ENCODE measurements at places on chromosomes 5 and 9. TPM values are rescaled to one million over a fixed set of nuclear protein-coding genes. Genes with fewer than 3 reads are reported as not detected.
A peak's percentile ranks its signal among the peaks of the same experiment; 100 is the strongest.

Gene CA9
- total RNA-seq: 0.98 TPM

Gene BARHL1
- total RNA-seq: not detected

Gene NMUR2
- total RNA-seq: not detected

Gene CDC20B
- total RNA-seq: not detected

Gene CRAT
- total RNA-seq: 59.9 TPM

Gene DMRT3
- not detected for total RNA-seq

Gene LEAP2
- 4.2 TPM for total RNA-seq

Gene NUTM2G
- not detected for total RNA-seq

Gene CTNND2
- 1.7 TPM for total RNA-seq

Gene SAXO1
- not detected for total RNA-seq

Gene COL23A1
- 3.7 TPM for total RNA-seq

Gene TRPM3
- 0.25 TPM for total RNA-seq

Gene ACOT12
- not detected for total RNA-seq

Gene LHX6
- total RNA-seq: 8.1 TPM

Gene PAPPA
- total RNA-seq: 4.4 TPM

Gene LCN6
- total RNA-seq: 17.9 TPM

Gene FCN1
- total RNA-seq: 1.7 TPM

Gene PCDHA4
- 2.0 TPM for total RNA-seq

DNA sequence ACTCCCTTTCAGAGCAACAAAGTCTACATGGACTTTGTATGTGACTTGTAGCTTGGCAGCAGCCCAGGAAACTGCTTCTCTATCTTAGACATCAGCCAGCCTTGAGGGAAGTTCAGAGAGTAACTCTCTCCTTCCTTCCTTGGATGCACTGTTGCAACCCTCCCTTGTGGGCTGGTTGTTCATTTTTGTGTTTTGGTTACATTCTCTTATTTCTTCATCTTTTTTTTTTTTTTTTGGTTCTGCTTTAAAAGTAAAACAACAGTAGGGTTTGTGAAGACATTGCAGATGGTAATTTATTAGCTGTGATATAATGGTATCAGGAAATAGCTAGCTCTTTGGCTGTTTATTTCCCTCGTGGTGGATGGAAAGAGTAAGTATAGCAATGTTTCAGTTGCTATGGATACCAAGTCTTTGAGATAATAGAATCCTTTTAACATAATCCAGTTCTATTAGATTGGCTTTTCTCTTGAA is 97.9 kb upstream of the MAMDC2 start:
- DNase-seq: no peak

GRCh38 chr5:128596071-128596470 is 58.0 kb upstream of the FBN2 start:
- no peak for DNase-seq

- DNase-seq: no peak
Measured at GRCh38 chr5:128424646-128425045, 113.4 kb downstream of the FBN2 start.

DNA sequence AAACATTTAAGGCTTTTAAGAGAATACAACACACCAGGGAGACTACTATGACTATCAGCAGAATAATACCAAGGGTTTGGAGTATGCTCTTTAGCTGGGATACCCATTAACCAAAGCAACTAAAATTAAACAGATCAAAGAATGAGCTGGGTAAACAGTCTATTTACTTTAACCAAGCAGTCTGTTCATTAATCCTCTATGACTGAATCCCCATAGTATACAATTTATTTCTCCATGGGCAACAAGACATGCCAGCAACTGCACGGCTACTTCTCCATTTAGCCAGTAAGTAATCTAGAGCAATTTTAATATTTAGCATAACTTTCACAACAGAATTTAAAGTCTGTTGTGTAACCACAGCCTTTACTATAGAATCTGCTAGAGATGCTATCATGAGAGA is 77.6 kb downstream of the CDO1 start:
- DNase-seq: no peak

- no peak for DNase-seq
Measured at GRCh38 chr5:124373883-124374282, 372.6 kb downstream of the ZNF608 start.

- DNase-seq: no peak
Measured at GRCh38 chr5:36369219-36369690, 67.6 kb upstream of the RANBP3L start.

DNA sequence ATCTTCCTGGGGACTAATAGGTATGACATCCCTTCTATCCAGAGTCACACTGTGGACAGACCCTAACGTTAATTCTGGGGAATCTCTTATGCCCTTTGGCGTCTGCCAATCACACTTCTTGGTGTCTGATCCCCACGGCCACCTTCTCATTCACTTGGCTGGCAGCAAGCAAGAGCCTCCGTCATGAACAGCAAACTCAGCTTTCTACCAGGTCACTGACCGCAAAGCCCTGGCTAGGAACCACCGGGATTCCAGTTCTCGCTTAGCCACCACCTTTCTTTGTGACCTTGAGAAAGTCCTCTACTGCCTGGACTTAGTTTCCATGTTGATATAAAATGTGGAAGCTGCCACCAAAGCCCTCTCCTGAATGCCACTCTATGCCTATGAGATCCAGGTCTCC is 67.7 kb upstream of the FCN1 start:
- DNase-seq: no peak

DNA sequence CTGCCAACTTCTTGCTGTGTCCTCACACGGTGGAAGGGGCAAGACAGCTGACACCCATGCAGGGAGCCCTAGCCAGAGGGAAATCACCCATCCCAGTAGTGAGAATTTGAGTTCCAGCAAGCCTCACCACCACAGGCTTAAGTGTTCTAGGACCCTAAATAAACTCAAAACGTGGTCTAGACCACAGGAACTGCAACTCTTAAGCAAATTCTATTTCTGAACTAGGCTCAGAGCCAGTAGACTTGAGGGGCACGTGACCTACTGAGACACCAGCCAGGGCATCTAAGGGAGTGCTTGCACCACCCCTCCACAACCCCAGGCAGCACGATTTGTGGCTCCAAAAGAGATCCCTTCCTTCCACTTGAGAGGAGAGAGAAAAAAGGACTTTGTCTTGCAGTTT is 96.0 kb upstream of the PHF24 start:
- no peak for DNase-seq

DNA sequence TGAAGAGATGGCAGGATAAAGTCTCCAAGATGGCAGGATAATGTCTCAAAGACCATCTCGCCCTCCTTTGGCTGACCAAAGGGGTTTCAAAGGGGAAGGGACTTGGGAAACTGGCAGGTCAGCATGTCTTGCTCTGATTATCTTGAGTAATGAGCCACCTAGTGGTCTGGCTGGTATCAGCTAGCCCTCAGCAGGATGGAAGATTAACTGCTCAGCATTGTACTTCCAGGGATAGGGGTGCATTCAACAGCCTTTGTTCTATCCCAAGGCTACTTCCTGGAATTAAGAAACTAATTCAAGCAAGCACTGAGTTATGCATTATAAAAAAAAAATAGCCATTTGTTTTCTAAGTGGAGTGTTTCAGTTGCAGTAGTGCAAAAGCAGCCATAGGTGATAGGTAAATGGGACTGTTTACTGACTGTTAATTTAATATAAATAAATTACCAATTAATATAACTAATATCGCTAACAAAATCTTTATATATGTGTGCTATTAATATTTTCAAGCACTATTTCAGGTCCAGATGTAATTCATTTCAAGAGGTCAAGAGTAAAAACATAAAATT is 555.5 kb downstream of the CDH9 start:
- DNase-seq: no peak

DNA sequence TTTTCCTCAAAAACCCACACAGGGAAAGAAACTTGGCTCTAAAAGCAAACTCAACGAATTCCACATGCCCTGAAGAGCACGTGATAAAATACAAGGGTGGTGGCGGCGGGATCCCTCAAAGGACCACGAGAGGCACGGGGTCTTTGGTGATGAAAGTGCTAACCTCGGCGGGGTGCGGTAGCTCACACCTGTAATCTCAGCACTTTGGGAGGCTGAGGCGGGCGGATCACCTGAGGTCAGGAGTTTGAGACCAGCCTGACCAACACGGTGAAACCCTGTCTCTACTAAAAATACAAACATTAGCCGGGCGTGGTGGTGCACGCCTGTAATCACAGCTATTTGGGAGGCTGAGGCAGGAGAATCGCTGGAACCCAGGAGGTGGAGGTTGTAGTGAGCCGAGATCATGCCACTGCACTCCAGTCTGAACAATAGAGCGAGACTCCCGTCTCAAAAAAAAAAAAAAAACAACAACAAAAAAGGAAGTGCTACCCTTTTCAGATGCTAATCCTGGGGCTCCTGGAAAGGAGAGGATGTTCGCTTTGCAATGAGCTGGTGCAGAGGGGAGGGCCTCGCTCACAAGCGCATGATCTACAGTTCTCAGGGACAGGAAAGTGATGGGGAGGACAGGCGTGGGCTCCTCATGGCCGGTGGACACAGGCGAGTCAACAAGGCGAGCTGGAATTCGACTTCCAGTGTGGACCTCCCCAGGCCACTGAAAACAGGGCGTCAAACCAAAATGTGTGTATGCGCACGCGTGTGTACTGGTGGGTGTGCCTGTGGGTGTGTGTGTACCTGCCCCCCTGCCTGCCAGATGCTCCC is 54.1 kb downstream of the USP20 start:
- no peak for DNase-seq

GRCh38 chr5:73434907-73435306 is 13.7 kb downstream of the FOXD1 start:
- no peak for DNase-seq

DNA sequence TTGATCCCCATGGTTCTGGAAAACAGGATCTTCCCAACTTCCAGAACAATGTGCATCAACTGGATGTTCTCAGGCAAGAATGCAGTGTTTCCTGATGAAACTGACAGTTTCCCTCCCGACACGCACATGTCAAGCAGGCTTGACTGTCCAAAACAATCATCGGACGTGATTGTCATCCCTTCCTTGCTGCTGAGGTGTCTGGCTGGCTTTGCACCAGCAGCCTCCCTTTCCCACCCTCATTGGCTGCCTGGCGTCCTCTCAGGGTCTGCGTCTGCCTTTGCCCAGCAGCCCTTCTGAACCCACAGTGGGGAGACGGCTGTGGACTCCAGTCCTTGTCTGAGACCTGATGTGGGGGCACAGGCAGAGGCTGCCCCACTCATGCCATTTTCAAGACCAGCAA is 110.8 kb downstream of the MARCHF3 start:
- DNase-seq: no peak

GRCh38 chr9:82184524-82184923 is 196.0 kb downstream of the SPATA31D1 start:
- no peak for DNase-seq

GRCh38 chr5:145983446-145983845 is 47.1 kb downstream of the SH3RF2 start:
- no peak for DNase-seq

GRCh38 chr5:142966121-142966420 is 195.9 kb downstream of the ARHGAP26 start:
- DNase-seq: no peak

DNA sequence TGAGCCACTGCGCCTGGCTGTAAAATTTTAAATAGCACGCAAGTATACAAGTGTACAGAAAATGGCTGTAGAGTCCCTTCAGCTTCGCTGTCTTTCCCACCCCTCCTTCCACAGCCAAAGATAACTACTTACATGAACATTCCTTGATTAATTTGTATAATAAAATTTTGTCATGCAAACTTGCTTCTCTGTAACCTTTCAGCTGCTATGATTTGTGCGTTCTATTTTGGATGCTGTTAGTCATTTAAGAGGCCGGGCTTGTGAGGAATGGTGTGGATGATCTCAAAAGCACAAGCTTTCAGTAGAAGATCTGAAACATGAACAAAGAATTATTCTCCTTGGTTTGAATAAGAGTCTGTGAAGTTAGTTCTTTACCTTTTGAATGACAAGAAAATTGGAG is 115.0 kb upstream of the TLE1 start:
- DNase-seq: no peak

GRCh38 chr5:138974227-138975063 is 99.3 kb upstream of the LRRTM2 start:
- DNase-seq: no peak

GRCh38 chr9:14542071-14542470 is 151.2 kb downstream of the ZDHHC21 start:
- no peak for DNase-seq

DNA sequence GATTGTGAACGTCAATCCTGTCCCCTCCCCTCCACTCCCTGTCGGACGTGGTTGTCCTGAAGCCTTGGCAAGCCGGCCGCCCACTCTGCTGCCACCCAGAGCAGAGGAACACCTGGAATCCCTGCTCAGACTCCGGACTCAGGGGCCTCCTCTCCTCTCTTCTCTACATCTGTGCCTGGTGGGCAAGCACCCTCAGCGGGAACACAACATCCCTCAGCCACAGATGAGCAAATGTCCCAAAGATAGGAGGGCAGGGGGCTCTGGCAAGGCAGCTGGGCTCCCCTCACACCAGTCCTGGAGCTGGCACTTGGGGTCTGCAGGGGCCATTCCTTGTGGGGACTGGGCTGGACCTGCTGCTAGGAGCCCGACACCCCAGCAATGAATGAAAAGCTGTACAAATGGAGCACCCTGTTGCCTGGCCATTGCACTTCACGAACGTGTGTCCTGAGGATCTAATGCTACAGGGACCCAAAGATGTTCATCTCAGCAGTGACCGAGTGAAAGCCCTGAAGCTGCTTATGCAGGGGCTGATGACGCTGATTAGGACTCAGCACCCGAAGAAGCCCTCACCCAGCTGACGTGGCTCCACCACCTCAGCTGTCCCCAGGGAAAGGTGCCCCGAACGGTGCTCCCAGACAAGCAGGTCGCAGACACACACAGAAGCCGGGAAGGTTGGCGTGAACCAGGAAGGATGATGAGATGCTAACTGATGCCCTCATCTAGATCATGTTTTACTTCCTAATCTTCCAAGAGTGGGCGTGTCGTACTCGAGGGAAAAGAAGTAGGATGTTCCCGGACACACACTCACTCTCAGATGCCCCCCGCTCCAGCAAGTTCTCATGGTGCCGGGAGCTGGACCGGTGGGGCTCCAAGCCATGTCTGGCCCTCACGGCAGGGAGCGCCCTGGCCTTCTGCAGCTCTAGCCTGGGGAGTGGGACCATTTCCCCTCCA is 177.0 kb upstream of the PPP1R26 start:
- peak; percentile 89 for DNase-seq

- DNase-seq: no peak
Measured at GRCh38 chr9:135478829-135479468, 633 bp upstream of the PPP1R26 start.

- DNase-seq: no peak
Measured at GRCh38 chr9:127897193-127897692, 2.2 kb downstream of the ST6GALNAC6 start.

DNA sequence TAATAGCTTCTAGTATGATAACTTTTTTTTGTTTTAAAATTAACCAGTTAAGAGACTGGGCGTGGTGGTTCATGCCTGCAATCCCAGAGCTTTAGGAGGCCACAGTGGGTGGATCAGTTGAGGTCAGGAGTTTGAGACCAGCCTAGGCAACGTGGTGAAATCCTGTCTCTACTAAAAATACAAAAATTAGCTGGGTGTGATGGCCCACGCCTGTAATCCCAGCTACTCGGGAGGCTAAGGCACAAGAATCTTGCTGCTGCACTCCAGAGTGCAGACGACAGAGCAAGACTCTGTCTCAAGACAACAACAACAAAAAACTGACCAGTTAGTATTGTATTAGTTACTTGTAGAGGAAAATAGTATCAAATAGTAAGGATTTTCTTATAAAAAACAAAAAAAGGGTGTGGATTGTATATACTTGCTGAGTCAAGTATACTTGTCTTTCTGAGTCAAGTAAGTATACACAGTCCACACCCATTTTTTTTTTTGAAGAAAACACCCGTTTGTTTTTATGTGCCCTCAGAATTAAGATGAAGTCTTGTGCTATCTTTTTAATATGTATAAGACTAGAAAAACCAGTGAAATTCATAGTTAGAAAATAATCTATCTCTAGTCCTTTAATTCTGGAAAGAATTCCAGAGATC is 25.3 kb downstream of the UBAP1 start:
- DNase-seq: no peak

GRCh38 chr9:116269250-116269649 is 115.7 kb downstream of the PAPPA start:
- DNase-seq: no peak

Data from vagina (tissue), 2 donors.